ENCODE measurements at places on chromosomes 12 and 14.
A peak's percentile ranks its signal among the peaks of the same experiment; 100 is the strongest.

GRCh38 chr12:53578783-53579182 lies 47.4 kb downstream of the ATF7 start:
- DNase-seq: no peak

DNA sequence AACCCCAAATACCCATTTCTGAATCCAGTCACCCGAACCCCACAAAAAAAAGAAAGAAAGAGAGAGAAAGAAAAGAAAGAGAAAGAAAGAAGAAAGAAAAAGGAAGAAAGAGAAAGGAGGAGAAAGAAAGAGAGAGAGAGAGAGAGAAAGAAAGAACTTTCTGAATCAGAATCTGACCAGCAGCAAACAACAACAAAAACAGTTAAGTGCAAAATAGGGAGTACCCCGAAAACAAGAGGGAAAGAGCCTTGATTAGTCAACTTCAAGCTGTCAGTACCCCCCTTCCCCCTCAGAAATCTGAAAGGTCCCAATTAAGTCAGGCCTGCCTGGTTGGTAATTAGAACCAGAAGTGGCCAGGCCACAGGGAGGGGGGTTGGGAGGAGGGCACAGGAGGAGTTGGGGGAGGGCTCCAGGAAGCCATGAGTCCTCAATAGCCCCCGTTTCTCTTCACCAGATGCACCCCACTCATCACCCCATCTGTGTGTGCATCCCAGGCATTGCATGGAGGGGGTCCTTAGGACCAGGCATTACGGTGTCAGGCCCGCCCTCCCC lies 9.8 kb downstream of the RARG start:
- no peak for DNase-seq

GRCh38 chr14:58950555-58950954 lies 237.9 kb upstream of the DAAM1 start:
- no peak for DNase-seq

DNA sequence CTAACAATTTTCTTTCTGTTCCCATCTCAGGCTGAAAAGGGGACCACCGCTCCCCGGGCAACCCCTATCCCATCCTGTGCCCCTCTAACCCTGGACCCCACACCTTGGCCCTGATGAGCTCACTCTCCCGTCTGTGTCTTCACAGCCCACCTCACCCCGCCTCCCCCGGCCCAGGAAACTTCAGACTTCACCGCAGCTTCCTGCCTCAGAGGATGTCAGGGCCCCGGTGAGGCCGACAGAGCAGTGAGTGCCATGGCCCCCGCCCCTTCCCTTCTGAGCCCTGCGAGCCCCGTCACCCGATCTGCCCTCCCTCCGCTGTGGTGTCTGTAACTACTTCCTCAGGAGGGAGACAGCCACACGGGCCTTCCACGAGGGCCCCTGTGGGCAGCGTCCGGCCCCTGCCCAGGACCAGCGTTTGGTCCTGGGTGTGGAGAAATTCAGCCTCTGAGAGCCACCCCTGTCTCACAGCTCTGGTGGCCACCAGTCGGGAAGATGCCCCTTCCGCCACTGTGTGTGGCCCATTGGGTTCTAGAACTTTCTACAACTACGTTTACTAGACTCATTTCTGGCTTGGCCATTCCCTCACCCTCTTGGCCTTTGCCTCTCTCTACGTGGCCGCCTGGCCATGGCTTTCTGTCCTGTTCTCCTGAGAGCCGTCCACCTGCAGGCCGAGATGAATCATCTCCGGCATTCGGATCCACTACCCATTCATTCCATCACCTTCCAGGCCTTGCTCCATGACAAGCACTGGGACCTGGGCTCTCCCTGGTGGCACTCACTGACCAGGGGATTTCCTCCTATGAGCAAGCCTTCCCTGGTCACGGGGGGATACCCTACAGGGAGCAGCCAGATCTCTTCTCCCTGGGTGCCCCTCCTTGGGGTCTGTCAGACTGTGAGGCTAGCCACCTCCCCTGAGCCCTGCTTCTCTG lies 3.4 kb downstream of the RHOF start:
- peak; percentile 98 for DNase-seq

GRCh38 chr14:99758121-99758821 lies 34.9 kb upstream of the EML1 start:
- peak; percentile 36 for DNase-seq

GRCh38 chr12:88784166-88784565 lies 203.9 kb upstream of the KITLG start:
- DNase-seq: no peak

- DNase-seq: no peak
Observed at GRCh38 chr12:61998791-61999190, 261.4 kb upstream of the USP15 start.

GRCh38 chr12:11827091-11828061 lies 177.9 kb downstream of the ETV6 start:
- DNase-seq: peak; percentile 67

DNA sequence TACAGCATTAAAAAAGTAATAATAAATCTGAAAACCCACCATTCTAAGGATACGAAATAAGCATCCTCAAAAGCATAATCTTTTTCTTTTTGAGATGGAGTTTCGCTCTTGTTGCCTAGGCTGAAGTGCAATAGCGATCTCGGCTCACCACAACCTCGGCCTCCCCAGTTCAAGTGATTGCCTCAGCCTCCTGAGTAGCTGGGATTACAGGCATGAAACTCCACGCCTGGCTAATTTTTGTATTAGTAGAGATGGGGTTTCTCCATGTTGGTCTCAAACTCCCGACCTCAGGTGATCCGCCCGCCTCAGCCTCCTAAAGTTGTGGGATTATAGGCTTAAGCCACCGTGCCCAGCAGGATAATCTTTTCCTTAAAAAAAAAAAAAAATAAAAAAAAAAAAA lies 4.3 kb downstream of the CCNT1 start:
- no peak for DNase-seq

DNA sequence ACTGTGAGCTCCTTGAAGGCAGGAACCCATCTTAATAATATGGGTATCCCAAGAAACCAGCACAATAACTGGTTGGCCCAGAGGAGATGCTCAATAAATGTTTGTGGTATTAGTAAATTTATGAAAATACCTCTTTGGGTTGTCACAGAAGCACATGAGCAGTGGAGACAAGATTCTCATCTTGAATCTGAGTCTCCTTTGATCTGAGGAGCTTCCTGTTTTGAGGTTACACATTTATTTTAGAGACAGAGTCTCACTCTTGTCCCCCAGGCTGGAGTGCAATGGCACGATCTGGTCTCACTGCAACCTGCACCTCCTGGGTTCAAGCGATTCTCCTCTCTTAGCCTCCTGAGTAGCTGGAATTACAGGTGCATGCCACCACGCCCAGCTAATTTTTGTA lies 247.4 kb downstream of the NRXN3 start:
- no peak for DNase-seq

- no peak for DNase-seq
Observed at GRCh38 chr12:47910981-47911380, 6.2 kb upstream of the VDR start.

DNA sequence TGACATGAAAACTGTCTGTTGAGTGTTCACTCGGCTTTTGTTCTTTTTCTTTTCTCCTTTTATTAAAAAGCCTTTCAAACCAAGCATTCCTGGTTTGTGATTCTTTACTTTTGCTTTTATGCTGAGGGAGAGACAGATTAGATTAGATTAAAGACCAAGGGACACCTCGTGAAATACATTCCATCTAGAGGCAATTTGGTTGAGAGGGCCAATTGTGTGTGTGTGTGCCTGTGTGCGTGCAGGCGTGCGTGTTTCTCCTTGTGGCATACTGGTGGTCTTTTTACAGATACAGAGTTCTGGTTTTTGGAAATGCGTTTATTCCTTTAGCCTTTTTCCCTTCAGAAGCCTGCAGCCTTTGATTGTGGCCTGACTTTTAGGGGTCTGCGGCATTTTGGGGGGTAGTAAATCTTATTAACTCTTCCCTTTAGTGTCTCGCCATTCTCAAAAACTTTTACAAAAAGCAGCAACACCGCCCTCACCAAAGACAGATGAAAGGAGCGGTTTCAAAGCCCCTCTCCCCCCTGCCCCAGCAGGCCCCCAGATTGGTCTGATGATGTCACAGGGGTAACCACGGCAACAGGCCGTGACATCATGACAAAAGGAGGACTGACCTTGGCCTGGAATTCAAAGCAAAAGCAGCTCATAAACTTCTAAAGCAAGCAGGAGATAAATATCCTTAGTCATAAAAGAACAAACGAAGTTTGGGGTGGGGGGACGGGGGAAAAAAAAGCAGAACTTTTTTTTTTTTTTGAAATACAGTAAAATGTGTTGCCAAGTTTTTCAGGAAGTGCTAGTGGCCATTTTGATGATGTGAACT lies 84.1 kb upstream of the TBX3 start:
- no peak for DNase-seq

DNA sequence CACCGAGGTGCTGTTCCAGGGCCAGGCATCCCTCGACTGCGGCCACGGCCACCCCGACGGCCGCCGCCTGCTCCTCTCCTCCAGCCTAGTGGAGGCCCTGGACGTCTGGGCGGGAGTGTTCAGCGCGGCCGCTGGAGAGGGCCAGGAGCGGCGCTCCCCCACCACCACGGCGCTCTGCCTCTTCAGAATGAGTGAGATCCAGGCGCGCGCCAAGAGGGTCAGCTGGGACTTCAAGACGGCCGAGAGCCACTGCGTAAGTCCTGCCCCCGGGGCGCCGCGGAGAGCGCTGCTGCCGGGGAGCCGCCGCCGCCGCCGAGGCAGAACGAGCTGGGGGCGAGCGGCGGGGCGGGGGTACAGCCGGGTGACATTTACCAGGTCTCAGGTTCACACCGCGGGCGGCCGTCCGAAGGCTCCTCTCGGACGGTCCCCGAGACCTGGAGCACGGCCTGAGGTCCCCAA lies 1.4 kb downstream of the PLXNC1 start:
- DNase-seq: peak; percentile 68

DNA sequence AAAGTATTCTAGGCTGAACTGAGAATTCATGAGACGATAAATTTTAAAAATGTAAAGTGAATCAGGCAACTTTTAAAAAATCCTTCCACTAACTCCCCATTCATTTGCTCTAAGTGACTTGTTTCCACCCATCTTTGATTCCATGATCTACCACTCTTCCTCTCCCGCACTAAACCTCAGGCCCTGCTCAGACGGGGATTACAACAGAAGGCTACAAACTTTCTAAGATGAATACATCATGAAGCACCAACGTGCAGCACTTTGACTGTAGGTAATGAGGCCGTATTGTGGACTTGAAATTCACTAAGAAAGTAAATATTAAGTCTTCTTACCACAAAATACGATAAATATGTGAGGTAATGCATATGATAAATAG lies 30.0 kb downstream of the TMEM132D start:
- no peak for DNase-seq

GRCh38 chr12:59834659-59835474 lies 239.0 kb downstream of the SLC16A7 start:
- no peak for DNase-seq

DNA sequence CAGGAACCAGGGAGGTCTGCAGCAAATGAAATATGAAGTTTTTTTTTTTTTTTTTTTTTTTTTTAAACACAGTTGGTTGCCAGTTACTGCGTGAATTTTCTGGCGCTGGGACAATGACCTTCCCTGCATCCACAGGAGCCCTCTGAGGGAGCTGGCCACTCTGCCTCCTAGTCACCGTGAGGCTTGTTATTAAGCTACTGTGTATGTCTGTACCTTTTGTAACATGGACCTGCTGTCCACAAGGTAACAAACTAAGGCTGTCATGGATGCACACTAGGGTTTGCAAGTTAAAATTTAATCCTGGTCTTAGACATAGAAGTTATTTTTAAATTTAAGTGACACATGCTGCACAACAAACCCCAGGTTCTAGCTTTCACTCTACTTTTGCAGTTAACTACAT lies 211.0 kb downstream of the SSPN start:
- DNase-seq: no peak

DNA sequence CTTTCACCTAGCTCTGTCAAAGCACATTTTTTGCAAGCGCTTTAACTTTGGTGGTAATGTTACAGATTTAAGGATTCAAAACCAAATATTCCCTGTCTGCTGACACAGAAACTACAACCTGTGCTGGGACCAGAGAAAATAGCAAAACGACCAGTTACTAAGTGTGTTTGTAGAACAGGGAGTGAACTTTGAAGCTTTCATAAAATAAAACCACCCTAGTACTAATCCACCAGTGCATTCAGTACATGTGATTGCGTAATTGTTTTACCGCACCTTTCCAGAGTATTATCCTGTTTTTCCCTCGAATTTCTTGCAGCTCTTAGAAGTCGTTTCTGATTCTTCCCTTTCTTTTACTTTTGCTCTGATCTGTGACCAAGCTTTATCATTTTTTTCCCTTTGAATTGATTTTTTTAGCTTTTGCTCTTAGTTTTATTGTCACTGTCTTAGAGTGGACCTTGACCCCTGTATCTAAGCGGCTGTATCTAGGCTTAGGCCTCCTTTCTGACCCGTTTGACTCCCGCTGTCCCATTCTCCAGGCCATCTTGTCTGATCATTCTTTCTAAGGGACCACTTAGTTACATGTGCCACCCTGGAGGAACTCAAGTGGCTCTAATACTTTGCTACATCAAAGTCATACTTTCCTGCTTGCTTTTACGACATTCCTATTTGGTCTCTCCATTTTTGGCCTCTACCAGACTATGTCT lies 429.4 kb downstream of the PCNX1 start:
- DNase-seq: no peak

GRCh38 chr14:58738876-58739275 lies 101.1 kb downstream of the DACT1 start:
- no peak for DNase-seq

- DNase-seq: peak; percentile 77
Observed at GRCh38 chr14:52043690-52044089, 25.2 kb downstream of the NID2 start.

DNA sequence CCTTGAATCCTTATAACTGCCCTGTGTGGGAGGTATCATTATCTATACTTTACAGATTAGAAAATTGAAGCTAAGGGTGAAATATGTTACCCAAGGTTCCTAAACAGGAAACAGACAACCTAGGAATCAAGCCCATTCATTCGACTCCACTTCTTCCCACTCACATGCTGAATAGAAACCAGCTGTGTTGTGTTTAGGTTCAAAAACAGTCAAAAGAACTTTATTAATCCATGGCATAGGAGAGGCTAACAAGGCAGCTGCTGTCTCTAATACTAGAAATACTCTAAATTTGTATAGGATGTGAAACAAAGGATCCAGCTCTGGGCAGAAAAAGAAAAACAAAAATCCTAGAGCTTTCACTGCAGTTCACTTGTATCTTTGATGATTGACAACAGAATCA lies 9.9 kb downstream of the AMDHD1 start:
- no peak for DNase-seq

GRCh38 chr12:112130441-112130998 lies 5.2 kb downstream of the TRAFD1 start:
- DNase-seq: no peak

- no peak for DNase-seq
Observed at GRCh38 chr14:49051328-49052060, 534.7 kb downstream of the RPS29 start.

GRCh38 chr14:24879661-24880386 lies 170.1 kb downstream of the STXBP6 start:
- no peak for DNase-seq

GRCh38 chr12:109759595-109759994 lies 46.0 kb downstream of the FAM222A start:
- DNase-seq: peak; percentile 28

- DNase-seq: no peak
Observed at GRCh38 chr14:26531894-26532293, 65.9 kb downstream of the NOVA1 start.

GRCh38 chr14:61188978-61189808 lies 91.9 kb downstream of the TMEM30B start:
- DNase-seq: no peak
